ENCODE measurements at places on chromosomes 7 and 10.
A peak's percentile ranks its signal among the peaks of the same experiment; 100 is the strongest.

DNA sequence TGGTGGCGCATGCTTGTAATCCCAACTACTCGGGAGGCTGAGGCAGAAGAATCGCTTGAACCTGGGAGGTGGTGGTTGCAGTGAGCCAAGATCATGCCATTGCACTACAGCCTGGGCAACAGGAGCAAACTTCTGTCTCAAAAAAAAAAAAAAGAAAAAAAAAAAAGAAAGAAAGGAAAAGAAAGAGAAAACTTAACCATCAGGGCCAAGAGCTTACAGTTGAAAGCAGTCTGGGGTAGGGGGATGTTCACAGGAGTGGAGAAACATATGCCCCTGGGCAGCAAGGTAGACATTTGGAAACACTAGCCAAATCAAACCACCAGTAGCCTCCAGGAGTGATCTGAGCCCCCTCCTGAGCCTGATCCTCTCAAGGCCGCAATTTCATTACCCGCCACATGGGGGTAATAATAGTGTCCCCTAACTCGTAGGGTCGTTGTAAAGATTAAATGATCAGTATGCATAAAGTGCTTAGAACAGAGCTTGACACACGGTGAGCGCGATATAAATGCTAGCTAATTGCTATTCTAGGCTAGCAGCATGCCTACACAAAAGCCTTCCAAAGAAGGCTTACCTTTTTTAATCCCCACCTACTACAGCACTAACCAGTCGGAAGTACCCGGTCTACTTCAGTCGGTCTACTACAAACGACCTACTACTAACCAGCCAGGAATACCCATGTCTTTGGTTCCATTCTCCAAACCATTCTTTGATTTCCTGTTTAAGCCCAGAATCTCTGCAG is 274.3 kb upstream of the NEBL start:
- no peak for DNase-seq

GRCh38 chr7:142782922-142783900 is 12.4 kb downstream of the PRSS2 start:
- DNase-seq = peak; percentile 92

DNA sequence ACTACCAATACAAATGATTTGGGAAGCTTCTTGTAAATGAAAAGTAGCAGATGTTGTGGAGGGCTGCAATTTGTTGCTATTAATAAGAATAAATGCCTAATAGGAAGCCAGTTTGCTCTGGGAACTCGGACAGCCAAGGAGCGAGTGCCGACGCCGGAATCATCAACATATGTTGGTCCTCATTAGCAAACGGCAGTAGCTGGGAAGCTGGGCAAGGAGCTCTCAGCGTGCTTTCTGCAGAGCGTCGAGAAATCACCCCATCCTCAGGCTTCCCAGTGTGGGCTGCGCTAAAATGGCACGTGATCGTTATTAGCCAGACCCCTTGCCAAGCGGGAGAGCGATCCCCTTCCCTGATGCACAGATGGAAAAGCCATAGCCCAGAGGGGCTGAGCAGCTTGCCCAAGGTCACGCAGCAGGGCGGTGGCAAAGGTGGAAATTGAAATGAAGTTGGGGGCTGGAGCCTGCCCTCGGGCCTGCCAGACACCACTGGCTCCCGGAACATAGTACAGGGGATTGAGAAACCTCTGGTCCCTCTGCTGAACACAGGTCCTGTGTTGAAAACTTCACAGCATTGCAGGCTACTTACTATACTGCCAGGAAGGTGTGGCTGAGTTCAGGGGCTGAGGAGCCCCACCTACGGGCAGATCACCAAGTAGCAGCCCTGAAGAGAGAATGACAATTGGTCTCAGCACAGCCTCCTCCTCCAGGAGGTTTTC is 326.9 kb downstream of the PLXNA4 start:
- no peak for DNase-seq

DNA sequence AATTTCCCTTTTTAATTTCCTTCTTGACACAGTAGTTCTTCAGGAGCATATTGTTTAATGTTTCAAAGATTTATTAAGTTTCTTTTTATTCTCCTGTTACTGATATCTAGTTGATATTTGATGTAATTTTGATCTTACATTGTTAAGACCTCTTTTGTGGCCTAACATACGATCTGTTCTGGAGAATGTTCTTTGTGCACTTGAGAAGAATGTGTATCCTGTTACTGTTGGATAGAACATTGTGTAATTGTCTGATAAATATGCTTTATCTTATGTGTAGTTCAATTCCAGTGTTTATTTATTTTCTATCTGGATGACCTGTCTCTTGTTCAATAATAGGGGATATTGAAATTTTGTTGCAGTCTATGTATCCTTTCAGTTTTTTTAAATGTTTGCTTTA is 106.7 kb downstream of the ITGB1 start:
- no peak for DNase-seq

- peak; percentile 38 for DNase-seq
These were observed 112.6 kb downstream of the EEPD1 start for GRCh38 chr7:36265680-36266079.
